ENCODE measurements at places on chromosomes 6 and 20. TPM values are rescaled to one million over a fixed set of nuclear protein-coding genes. Genes with fewer than 3 reads are reported as not detected.
A peak's percentile ranks its signal among the peaks of the same experiment; 100 is the strongest.

GRCh38 chr6:47631797-47632196 lies 66.6 kb upstream of the ADGRF4 start:
- no peak overlapping the region for H3K4me3 ChIP-seq
- no peaks in the 10 kb centered on the region for H3K36me3 ChIP-seq
- DNase-seq: no peak

GRCh38 chr6:4021854-4022695 lies 56.9 kb downstream of the FAM217A start:
- peak overlapping the region; percentile 97 for H3K27ac ChIP-seq
- peak overlapping the region; percentile 79 for H3K4me3 ChIP-seq
- H3K4me1 ChIP-seq: peaks cover 73% of the 10 kb centered on the region
- H3K27me3 ChIP-seq: no peaks in the 10 kb centered on the region
- H3K36me3 ChIP-seq: no peaks in the 10 kb centered on the region

The COL21A1 gene
- total RNA-seq: 9.4 TPM

GRCh38 chr20:61666471-61666832 lies 399.2 kb downstream of the TAF4 start:
- no peak overlapping the region for H3K27ac ChIP-seq
- H3K4me3 ChIP-seq: no peak overlapping the region
- H3K27me3 ChIP-seq: peaks cover 3% of the 10 kb centered on the region
- no peaks in the 10 kb centered on the region for H3K4me1 ChIP-seq

- no peaks in the 10 kb centered on the region for H3K27me3 ChIP-seq
- DNase-seq: no peak
- H3K4me1 ChIP-seq: peaks cover 30% of the 10 kb centered on the region
- no peak overlapping the region for H3K4me3 ChIP-seq
- no peaks in the 10 kb centered on the region for H3K36me3 ChIP-seq
Observed at GRCh38 chr6:21738180-21739094, 144.9 kb downstream of the SOX4 start.

- no peaks in the 10 kb centered on the region for H3K27me3 ChIP-seq
- no peak overlapping the region for H3K27ac ChIP-seq
- H3K36me3 ChIP-seq: no peaks in the 10 kb centered on the region
- DNase-seq: no peak
Observed at GRCh38 chr6:33613146-33613794, 7.9 kb upstream of the ITPR3 start.

- no peaks in the 10 kb centered on the region for H3K27me3 ChIP-seq
- no peak for DNase-seq
- H3K4me3 ChIP-seq: no peak overlapping the region
- no peak overlapping the region for H3K27ac ChIP-seq
- H3K4me1 ChIP-seq: no peaks in the 10 kb centered on the region
Observed at GRCh38 chr20:42492290-42492689, 697.4 kb downstream of the PTPRT start.

GRCh38 chr6:32974016-32974333 lies 5.6 kb downstream of the BRD2 start:
- H3K27ac ChIP-seq: peak overlapping the region; percentile 76
- no peak for DNase-seq
- H3K4me3 ChIP-seq: peak overlapping the region; percentile 96

- no peak for DNase-seq
- H3K36me3 ChIP-seq: no peaks in the 10 kb centered on the region
- H3K4me1 ChIP-seq: no peaks in the 10 kb centered on the region
- no peaks in the 10 kb centered on the region for H3K27me3 ChIP-seq
Observed at GRCh38 chr6:119065382-119065781, 13.1 kb downstream of the FAM184A start.

DNA sequence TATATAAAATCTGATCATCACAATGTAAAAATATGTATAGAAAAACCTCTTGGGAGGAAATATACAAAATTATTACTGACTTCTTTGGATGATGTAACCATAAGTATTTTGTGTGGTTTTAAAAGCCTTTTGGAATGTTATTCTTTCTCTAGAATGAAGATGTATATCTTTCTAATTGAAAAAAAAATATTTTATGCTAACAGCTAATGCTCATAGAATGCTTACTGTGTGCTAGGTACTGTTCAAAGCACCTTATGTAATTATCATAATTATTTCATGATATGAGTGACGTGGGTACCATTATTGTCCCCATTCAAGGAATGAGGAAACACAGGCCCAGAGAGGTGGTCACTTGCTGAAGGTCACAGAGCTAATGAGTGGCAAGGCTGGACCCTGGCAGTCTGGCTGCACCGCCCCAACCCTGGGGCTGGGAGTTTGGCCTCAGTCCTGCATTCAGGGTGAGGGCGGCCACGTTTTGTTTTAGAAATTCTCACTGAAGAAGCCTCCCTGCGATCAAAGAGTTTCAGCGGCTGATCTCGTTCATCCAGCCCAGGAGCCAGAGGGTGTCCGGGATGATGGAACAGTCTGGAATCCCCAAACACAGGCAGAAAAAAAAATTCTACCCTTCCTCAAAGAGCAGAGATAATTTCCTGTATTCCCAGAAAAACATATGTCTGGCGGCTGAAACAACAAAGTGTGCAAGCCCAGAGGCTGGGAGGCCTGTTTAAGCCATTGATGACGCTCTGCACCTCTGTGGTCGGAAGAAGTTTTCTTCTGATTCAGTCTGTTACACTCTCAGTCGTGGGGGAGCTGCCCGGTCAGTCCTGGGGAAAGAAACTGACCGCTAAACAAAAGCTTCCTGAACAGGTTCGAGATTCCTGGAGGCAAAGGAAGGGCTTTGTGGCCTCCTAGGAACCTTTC lies 37.3 kb downstream of the TFEB start:
- H3K36me3 ChIP-seq: peaks cover 16% of the 10 kb centered on the region
- no peak overlapping the region for H3K4me3 ChIP-seq
- no peaks in the 10 kb centered on the region for H3K27me3 ChIP-seq
- H3K27ac ChIP-seq: no peak overlapping the region
- no peak for DNase-seq

The ARFGEF3 gene
- total RNA-seq: 33.8 TPM

DNA sequence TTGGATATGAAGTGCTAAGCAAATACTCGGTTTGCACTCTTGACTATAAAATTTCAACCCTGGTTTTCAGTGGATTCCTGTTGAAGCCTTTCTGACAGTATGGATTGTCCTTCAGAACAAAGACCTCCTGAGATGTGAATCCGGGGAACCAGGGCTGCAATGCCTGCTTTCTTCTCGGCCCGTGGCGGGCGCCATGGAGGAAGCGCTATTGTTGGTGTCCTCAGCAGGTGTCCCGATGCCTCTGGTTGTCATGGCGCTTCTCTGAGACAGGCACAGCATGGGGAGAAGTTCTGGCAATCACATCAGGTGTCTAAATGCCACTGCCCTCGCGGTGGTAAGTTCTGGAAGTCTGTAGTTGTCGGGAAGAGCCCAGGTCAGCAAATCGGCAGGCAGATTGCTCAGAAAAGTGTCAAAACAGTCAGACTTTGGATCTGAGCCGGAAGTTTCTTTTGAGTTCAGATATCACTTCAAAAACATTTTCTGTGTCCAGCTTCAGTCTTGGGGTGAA lies 188.5 kb downstream of the CDH4 start:
- no peak overlapping the region for H3K4me3 ChIP-seq
- no peaks in the 10 kb centered on the region for H3K4me1 ChIP-seq
- H3K27ac ChIP-seq: no peak overlapping the region
- DNase-seq: no peak
- peaks cover 19% of the 10 kb centered on the region for H3K27me3 ChIP-seq

DNA sequence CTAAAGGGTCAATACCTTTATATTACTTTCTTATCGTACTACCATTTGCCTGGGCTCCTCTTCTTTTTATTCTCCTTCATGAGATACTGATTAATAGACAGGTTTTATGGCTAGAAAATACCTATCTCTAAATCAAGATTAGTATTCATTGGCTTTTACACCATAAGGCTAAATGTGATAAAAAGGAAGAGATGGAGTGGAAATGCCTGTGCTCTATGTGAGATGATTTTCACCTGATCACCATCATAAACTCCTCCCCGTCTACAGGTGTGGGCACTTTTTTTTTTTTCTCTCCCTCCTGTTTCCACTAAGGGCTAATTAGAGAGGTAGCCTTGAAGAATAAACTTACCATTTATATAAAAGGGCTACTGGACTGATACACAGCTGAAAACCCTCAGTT lies at the start of gene GLYATL3:
TSS of gene GLYATL3 (plus strand) at position 301 of the 400 bp plus-strand sequence. CDS start 12,068 bp downstream, outside the sequence.
- no peak for DNase-seq
- H3K4me1 ChIP-seq: no peaks in the 10 kb centered on the region
- no peak within 1 kb of the TSS for H3K27ac ChIP-seq
- no peaks in the 10 kb centered on the region for H3K36me3 ChIP-seq
- no peak within 1 kb of the TSS for H3K4me3 ChIP-seq
- no peaks in the 10 kb centered on the region for H3K27me3 ChIP-seq

DNA sequence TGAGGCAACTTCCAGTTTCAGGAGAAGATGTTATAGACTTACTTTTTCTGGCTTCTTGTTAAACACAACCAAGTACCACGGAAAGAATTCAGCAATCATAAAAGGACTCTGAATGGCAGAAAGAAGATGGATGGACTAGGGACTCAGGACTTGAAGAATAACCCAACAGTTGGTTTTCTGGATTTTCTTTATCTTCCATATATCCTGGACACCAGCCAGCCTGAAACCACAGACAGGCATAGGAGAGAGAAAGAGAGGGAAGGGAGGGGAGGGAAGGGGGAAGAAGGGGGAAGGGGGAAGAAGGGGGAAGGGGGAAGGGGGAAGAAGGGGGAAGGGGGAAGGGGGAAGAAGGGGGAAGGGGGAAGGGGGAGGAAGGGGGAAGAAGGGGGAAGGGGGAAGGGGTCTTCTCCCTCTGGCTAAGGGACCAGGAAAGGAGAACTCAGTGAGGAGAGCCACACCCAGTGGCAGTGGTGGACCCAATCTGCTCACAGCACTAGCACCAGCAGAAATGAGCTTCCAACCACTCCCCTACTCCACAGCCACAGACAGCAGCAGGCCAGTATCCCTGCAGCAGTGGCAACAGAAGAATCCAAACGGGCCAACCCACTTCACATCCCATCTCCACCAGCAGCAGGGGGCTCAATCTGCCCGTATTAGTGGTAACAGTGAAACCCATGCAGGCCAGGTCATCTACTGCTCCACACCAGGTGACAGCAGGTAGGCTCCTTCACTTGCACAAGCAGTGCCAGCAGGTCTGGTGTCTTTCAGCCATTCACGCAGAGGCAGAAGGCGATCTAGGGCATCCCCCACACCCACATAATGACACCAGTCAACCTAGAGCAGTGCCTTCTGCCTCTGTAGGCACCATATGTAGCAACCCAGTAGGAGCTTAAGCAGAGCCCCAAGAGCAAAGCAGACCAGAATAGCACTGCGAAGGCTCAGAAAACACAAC lies 78.6 kb downstream of the TRMT6 start:
- no peak overlapping the region for H3K27ac ChIP-seq
- H3K4me3 ChIP-seq: no peak overlapping the region
- H3K27me3 ChIP-seq: no peaks in the 10 kb centered on the region
- no peaks in the 10 kb centered on the region for H3K4me1 ChIP-seq
- H3K36me3 ChIP-seq: no peaks in the 10 kb centered on the region

DNA sequence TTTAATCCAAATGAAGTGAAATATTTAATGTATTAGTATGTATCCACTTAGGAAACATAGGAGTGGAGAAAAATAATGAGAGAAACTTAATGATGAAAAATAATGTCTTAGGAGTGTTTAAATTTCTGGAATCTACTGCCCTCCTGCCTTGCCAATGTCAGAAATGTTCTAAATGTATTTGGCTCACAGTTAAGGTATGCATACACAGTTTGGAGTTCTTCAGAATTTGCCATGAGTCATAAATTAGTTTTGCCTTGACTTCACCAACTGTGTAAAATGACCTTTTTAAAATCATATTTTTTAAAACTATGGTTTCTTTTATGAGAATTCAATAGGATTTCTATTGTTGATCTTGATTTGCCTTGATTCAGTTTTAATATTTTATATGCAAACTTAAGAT lies 191.7 kb upstream of the HSF2 start:
- no peaks in the 10 kb centered on the region for H3K4me1 ChIP-seq
- no peak overlapping the region for H3K4me3 ChIP-seq
- H3K36me3 ChIP-seq: no peaks in the 10 kb centered on the region
- H3K27me3 ChIP-seq: no peaks in the 10 kb centered on the region

GRCh38 chr6:42260972-42261371 lies 43.3 kb upstream of the MRPS10 start:
- no peaks in the 10 kb centered on the region for H3K27me3 ChIP-seq
- H3K27ac ChIP-seq: peak overlapping the region; percentile 56
- DNase-seq: no peak
- H3K36me3 ChIP-seq: peaks cover 8% of the 10 kb centered on the region

DNA sequence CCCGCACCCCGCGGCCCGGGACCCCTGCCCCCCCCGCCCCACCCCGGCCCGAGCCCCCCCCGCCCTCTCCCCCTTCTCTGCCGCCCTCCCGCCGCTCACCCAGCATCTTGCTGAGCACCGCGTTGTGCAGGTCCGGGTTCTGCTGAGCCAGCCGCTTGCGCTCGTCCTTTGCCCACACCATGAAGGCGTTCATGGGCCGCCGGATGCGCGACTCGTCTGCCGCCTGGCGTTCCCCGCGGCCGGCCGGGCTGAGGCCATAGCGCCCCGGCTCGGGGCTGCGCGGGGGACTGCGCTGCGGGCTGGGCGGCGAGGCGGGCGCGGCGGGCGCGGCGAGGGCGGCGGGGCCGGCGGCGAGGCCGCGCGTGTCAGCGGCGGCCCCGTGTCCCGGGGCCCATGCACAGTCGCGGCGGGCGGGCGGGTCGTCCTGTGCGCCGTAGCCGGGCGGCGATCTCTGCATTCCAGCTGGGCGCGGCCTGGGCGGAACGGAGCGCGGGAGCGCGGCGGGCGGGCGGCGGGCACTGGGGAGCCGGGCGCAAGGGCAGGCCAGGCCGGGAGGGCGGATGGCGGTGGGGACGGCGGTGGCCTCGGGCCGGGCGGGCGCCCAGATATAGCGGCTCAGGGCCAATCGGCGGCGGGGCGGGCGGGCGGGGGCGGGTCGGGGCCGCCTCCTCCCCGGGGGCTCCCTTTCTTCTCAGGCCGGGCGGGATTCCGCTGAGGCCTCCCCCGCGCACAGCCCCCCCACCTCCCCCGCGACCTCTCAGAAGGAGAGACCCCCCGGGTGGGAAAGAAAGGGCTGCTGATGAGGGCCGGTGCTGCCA lies at the start of gene SOX18:
TSS of gene SOX18 (minus strand) at position 580 of the 818 bp plus-strand sequence. CDS start at position 457, 123 bp downstream.
- DNase-seq: no peak
- H3K27me3 ChIP-seq: peaks cover 76% of the 10 kb centered on the region
- peak within 1 kb of the TSS; percentile 84 for H3K27ac ChIP-seq
- no peaks in the 10 kb centered on the region for H3K36me3 ChIP-seq
- peaks cover 13% of the 10 kb centered on the region for H3K4me1 ChIP-seq

DNA sequence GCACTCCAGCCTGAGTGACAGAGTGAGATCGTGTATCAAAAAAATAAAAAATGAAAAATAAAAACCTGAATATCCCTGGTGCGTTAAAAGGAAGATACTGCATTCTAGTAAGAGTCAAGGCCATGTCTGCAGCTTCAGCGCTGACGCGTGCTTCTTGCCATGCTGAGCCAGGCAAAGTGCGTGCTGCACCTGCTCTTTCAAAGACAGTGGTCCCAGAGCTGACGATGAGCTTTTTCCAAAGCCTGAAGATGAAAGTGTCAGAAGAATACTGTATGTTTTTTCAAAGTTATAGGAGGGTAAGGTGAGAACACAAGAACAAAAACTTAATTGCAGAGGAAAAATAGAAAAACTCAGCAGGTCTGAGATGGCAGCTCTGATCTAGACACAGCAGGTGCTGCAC lies 115.1 kb downstream of the RNASET2 start:
- no peak overlapping the region for H3K4me3 ChIP-seq
- no peak overlapping the region for H3K27ac ChIP-seq
- no peaks in the 10 kb centered on the region for H3K27me3 ChIP-seq
- no peak for DNase-seq
- no peaks in the 10 kb centered on the region for H3K4me1 ChIP-seq
